ENCODE measurements at places on chromosomes 2 and 18.
A peak's percentile ranks its signal among the peaks of the same experiment; 100 is the strongest.

GRCh38 chr2:10277293-10278028 lies 25.2 kb upstream of the HPCAL1 start:
- no peak for DNase-seq

DNA sequence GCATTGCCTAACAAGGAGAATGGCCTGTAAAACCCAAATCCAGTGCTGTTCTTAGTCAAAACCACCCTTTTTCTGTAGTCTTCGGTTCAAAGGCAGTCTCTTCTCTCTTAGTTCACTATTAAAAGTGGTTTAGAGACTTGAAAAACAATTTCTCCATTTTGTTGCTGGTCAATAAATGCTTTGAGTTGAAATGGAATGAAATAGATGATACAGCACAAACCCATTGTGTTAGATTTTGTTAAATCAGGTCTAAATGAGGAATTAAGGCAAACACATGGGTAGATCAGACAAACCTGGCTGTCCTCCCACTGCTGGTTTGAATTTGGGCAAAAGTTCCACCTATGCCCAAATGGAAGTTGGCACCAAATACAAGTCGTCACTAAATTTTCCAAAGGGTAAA lies 150.1 kb upstream of the SERTAD2 start:
- DNase-seq = no peak

DNA sequence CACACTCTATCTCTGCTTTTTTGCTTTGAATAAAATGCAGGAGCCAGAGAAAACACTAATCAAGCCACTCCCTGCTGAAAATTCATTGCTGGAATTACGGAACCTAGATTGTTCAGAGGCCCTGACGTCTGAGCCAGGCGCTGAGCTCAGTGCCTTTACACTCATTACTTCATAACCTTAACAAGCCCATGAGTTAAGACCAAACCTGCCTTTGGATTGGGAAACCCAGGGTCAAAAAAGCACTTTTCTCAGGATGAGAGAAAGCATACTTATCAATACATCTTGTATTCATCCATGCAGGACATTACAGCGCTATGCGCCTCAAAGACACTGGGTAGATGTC lies 762 bp downstream of the INO80C start:
- no peak for DNase-seq

- DNase-seq = peak; percentile 16
Measured at GRCh38 chr2:28754321-28754720, 2.7 kb downstream of the PPP1CB start.

DNA sequence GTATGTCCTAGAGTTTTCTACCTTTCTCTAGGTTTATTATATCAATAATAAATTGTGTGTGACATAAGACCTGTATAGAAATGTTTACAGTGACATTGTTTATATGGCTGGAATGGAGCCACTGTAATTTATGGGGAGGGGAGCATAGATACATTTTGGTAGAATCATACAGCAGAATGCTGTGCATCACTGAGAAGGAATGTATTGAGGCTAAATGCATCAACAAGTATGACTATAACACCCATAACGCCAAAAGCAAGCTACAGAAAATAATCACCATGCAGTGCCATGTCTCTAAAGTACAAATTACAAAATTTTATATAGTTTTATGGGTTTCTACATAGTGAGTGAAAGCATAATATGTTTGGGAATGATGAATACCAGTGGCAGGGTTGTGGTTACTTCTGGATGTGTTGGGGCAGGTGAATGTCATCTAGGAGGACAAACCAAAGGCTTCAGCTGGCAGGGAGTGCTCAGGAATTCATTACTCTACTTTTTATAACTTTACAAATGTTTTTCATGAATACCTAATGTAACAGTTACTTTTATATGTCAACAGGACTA lies 226.0 kb upstream of the NETO1 start:
- DNase-seq = no peak

DNA sequence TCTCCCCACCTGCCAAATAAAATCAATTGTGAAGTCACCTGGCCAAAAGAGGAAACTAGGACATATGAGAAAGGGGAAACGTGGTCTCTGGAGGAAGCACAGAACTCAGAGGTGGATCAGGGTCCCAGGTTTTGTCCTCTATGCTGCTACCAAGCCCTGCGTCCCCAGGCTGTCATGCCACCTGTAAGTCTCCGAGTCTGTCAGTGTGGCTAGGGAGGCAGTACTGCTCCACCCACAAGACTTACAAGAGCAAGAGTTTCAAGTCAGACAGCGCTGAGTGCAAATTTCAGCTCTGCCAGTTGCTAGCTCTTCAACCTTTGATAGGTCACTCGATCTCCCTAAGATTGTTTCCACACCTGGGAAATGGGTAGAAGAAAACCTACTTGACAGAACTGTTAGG lies 98.6 kb downstream of the C1QL2 start:
- no peak for DNase-seq

- DNase-seq = no peak
Measured at GRCh38 chr2:144239306-144239705, 280.6 kb downstream of the ZEB2 start.

DNA sequence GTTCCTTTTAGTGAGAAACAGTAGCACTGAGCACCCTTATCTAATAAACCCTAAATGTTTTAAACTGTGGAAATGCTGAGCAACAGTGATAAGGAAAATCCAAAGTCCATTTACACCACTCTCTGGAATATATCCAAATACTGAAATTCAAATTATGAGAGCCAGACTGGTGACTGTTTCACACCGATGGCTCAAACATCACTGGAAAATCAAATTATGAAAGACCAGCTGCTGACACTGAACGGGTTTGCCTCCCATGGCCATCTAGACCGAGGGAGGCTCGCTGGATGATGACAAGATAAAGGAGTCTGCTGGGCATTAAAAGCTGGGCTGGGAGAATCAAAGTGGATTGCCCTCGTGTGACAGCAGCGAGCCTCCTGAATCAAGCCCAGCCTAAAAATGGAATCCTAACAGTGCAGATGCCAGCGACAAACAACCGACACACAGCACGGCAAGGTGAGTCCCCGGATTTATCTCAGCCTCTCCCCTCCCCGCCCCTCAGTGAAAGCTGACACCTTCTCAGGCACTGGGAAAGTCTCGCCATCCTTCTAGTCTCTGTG lies 30.3 kb downstream of the SERPINE2 start:
- DNase-seq = no peak

DNA sequence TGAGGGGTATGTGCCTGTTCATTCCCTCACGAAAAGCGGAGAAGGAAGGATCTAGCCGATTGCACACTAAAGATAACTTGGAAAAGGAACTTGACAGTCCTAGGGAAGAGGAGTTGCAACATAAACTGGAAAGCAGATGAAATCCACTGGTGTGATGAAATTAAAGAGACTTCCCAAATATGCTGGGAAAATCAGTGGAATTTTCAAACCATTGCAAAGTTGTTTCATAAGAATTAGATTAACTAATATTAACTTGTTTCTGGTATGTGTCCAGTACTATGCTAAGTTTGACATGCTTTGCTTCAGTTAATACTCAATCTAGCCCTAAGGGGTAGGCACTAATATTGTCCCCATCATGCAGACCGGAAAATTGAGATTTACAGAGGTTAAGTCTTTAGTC lies 222.7 kb downstream of the IKZF2 start:
- no peak for DNase-seq

- DNase-seq = no peak
Measured at GRCh38 chr2:241545523-241546473, 12.7 kb upstream of the BOK start.

DNA sequence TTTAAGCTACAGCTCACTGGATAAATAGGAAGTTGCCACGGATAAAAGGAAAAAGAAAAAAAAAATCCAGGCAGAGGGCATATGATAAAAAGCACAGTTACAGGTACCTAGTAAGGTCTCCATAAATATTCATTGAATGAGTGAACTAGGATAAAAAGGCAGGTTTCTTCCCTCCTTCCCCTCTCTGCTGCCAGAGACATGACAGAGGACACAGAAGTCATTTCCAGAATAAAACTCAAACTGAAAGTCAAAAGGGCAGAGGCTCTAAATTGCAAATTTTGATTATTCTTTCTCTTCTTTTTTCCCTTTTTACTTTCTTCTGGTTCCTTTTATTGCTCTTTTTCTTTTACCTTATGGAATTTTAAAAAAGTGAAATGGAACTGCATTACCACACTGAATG lies 7.7 kb downstream of the CD302 start:
- DNase-seq = no peak

- peak; percentile 87 for DNase-seq
Measured at GRCh38 chr2:66574701-66575624, 140.0 kb downstream of the MEIS1 start.

GRCh38 chr2:238498188-238498587 lies 71.5 kb downstream of the ASB1 start:
- DNase-seq = no peak

DNA sequence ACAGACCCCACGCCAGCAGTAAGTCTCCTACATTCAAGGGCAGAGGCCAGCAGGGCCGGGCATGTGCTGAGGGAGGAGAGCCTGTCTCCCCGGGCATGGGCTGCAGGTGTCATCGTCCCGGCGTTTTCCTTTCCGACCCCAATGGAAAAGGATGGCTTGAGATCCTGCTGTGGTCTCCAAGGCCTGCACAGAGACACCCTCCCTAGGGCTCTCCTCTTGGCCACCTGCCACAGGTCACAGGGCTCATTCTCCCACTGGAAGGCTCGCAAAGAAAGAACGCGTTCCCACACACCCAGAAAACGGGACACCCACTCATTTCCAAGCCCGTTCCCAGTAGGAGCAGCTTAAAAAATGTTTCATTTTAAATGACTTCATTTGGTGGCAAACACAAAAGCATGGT lies 41.0 kb downstream of the DIPK1C start:
- no peak for DNase-seq

- no peak for DNase-seq
Measured at GRCh38 chr2:2834105-2834504, 503.0 kb upstream of the MYT1L start.

GRCh38 chr2:10771786-10772185 lies 40.8 kb downstream of the PDIA6 start:
- no peak for DNase-seq

DNA sequence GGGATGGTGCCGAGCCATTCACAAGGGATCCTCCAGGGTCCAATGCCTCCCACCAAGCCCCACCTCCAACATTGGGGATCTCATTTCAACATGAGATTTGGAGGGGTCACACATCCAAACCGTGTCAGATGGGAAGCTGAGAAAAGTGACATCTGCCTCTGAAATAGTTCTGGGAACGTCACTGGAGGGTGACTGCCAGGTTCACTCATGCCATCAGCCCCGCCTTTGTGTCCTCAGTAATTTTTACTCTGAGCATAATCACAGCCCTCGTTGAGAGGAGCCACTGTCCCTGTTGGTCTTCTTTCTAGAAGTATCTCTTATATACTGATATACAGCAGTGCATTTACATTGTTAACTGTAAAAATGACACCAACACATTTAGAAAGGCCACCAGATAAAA lies 67.4 kb downstream of the KLHL29 start:
- peak; percentile 40 for DNase-seq

DNA sequence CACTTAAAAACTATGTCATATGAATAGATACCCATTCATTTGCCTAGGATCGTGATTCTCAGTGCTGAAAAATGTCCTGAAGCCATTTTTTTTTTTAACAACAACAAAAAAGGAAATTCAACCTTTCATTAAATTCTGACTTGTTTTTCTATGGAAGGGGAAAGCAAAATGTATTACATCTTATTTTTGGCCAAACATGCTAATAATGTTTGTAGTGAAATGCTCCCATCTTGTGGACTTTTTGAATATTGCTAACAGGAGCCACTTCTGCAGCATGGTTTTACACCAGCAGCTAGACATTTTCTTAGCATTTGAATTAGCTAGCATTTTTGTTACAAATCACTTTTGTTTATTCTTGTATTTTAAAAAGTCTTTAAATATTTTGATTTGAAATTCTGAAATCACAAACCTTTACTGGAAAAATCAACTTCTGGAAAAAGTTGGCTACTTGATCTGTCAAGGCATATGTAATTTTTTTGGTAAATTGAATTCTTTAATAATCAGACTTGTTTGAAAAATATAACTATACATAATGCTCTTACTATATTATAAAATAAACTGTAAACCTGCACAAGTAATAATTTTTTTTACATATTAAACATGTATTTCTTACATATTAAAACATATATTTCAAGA lies 75.8 kb downstream of the KIDINS220 start:
- no peak for DNase-seq

DNA sequence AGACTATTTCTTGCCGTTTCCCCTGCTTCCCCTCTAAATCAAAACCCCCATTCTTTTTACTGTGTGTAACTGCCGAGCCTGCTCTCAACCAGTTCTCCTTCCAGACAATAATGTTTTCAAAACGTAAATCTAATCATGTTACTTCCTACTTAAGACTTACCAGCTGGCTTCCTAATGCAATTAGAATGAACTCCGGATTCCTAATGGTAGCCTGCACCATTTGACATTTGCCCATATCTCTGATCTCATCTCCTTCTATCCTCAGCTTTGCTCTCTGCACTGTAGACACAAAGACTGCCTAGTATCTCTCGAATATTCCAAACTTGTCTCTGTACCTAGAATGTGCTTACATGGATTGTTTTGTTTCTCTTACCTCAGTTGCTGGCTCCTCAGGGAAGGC lies 12.9 kb downstream of the TTL start:
- DNase-seq = no peak

DNA sequence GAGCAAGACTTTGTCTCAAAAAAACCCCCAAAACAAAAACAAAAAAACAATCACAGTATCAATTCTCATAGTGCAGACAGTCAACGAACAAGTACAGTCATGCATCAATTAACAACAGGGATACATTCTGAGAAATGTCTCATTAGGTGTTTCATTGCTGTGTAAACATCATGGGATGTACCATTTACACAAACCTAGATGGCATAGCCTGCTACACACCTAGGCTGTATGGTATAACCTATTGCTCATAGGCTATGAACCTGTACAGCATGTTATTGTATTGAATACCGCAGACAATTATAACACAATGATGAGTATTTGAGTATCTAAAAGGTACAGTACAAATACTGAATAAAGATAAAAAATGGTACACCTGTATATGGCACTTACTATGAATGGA lies 67.8 kb upstream of the LMAN1 start:
- DNase-seq = no peak

Measured in SJCRH30 (cell line).